ENCODE measurements at places on chromosomes 1 and 21.
A peak's percentile ranks its signal among the peaks of the same experiment; 100 is the strongest.

DNA sequence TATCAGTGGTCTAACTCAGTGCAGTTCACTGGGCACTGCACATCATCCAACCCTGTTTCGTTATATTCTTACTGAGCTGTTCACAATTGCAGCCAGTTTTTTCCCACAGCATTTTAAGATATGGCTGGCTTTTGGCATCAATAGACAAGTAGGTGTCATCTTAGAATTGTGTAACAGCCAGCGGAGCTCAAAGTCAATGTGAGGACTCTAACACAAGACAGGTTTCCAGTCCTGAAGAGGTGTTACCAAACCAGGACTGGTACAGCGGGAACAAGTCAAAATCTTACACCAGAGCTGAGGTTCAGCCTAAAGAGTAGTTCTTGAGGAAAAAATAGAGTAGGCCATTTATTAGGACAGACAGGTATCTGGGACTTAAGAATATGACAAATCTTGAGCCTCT lies 313.3 kb downstream of the SEC16B start:
- no peak for DNase-seq

- no peak for DNase-seq
These were observed 184.4 kb upstream of the GALNT2 start for GRCh38 chr1:229882621-229883020.

DNA sequence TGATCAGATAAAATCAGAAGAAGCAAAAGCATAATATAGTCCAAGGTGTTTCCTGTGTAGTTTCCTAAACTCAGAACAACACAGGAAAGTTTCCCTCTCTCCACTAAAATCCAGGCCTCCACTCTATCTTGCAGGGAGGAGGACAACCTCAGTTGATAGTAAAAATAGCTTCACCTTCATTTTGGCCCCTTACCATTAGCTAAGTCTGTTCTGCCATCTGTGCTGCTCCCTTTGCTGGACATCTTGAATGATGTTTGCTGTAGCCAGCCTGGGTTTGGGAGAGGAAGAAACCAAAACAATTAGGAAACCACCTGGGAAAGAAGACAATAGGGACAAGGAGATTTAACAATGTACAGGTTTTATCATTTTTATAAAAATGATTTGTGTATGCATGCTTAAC lies 18.6 kb downstream of the DCAF8 start:
- DNase-seq: no peak

GRCh38 chr1:178310685-178311105 lies 186.1 kb downstream of the CLEC20A start:
- peak; percentile 65 for DNase-seq

DNA sequence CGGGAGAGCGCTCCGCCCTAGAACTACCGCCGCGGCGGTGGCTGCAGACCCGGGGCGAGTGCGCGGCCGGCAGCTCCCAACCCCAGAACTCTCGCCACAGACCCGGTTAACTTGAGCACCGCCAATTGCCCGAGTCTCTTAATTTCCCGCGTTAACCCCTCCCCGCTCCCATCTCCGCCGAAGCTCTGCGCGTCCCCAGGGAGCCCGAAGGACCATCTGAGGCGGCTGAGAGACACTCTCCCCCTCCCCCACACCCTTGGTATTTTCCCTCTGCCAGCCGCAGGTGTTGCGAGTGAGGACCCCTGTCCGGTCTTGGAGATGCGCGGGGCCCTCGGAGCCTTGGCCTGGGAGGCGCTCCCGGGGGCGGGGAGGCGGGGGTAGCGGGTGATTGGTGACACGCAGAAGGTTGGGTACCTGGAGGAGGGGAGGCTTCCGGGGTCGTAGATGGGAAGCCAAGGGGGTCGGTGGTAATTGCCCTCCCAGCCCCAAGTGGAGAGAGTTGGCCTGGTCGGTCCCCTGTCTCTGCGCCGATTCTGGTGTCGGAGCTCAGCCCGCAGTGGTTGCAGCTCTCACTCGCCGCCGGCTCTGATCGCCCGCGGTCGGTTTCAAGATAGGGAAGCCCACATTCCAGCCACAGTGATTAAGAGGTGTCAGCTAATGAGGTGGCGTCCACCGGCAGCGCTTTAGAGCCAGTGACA lies 858 bp upstream of the SUSD4 start:
- DNase-seq: no peak

- no peak for DNase-seq
These were observed 23.5 kb upstream of the CR2 start for GRCh38 chr1:207430602-207431001.

GRCh38 chr1:178232108-178232507 lies 138.2 kb downstream of the RASAL2 start:
- no peak for DNase-seq

DNA sequence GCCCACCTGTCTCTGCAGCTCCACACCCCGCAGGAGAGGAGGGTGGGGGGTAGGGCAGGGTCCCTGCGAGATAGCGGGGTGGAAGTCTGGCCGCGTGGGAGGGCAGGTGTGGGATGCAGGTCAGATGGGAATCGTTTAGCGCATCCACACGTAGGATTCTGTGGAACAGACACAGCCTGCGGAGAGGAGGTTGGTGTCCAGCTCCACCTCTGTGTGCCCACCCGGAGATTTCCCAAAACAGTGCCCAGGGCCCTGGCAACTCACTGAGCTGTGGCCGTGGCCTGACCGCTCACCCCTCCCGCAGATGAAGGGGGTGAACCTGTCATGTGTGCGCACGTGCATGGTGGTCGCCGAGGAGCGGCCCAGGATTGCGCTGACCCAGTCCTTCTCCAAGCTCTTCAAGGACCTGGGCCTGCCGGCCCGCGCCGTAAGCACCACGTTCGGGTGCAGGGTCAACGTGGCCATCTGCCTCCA lies 46.9 kb downstream of the S100B start:
- DNase-seq: no peak

DNA sequence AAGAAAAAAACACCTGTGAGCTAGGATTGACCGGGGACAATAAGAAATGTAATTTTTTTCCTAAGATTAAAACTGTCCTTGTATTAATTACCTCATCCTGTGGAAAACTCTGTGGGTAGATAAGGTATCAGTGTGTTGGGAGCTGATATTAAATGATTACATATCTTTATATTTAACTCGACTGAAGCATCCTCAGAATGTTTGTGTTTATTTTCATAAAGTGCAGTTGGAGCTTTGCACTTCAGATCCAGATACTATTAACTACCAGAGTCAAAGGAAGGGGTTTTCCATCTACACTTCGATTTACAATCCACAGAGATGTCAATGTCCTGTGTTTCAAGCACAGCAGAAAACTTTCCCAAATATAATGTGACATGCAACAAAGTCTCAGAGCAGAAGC lies 164.5 kb downstream of the NR5A2 start:
- no peak for DNase-seq

Measured in astrocyte (in vitro differentiated cells and primary cell).